Heart left ventricle (tissue), 16 donors: ENCODE measurements at places on chromosomes 7 and 10. TPM values are rescaled to one million over a fixed set of nuclear protein-coding genes. Genes with fewer than 3 reads are reported as not detected.

GRCh38 chr10:73940634-73941221, 29.8 kb downstream of the PLAU start:
- peaks cover 16% of the 10 kb centered on the region for H3K4me1 ChIP-seq
- no peaks in the 10 kb centered on the region for H3K36me3 ChIP-seq
- peak; percentile 96 for DNase-seq
- H3K4me3 ChIP-seq, result peak overlapping the region; percentile 26
- H3K27me3 ChIP-seq, result no peaks in the 10 kb centered on the region

Gene RELN
- total RNA-seq, result 1.3 TPM

Gene HMX2
- total RNA-seq, result not detected

Gene SNX10
- total RNA-seq, result 2.2 TPM

Gene ERVW-1
- not detected for total RNA-seq
